ENCODE measurements at places on chromosomes 6 and 20.

GRCh38 chr6:44122801-44123200 lies 4.5 kb downstream of the MRPL14 start:
- DNase-seq = no peak

- DNase-seq = no peak
These were observed 184.4 kb downstream of the HS3ST5 start for GRCh38 chr6:114158411-114158810.

GRCh38 chr6:139472351-139473015 lies 98.0 kb upstream of the CITED2 start:
- DNase-seq = no peak

DNA sequence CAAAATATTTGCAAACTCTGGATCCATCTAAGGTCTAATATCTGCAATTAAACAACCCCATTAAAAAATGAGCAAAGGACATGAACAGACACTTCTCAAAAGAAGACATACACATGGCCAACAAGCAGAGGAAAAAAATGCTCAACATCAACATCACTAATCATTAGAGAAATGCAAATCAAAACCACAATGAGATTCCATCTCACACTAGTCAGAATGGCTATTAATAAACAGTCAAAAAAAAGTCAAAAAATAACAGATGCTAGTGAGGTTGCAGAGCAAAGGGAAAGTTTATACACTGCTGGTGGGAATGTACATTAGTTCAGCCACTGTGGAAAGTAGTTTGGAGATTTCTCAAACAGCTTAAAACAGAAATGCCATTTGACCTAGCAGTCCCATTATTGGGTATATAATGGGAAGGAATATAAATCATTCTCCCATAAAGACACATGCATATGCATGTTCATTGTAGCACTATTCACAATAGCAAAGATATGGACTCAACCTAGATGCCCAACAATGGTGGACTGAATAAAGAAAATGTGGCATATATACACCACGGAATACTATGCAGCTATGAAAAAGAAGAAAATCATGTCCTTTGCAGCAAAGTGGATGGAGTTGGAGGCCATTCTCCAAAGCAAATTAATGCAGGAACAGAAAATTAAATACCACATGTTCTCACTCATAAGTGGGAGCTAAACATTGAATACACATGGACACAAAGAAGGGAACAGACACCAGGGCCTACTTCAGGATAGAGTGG lies 9.1 kb downstream of the ZNFX1 start:
- no peak for DNase-seq

GRCh38 chr6:83536034-83536646 lies 23.8 kb downstream of the PRSS35 start:
- peak; percentile 57 for DNase-seq

DNA sequence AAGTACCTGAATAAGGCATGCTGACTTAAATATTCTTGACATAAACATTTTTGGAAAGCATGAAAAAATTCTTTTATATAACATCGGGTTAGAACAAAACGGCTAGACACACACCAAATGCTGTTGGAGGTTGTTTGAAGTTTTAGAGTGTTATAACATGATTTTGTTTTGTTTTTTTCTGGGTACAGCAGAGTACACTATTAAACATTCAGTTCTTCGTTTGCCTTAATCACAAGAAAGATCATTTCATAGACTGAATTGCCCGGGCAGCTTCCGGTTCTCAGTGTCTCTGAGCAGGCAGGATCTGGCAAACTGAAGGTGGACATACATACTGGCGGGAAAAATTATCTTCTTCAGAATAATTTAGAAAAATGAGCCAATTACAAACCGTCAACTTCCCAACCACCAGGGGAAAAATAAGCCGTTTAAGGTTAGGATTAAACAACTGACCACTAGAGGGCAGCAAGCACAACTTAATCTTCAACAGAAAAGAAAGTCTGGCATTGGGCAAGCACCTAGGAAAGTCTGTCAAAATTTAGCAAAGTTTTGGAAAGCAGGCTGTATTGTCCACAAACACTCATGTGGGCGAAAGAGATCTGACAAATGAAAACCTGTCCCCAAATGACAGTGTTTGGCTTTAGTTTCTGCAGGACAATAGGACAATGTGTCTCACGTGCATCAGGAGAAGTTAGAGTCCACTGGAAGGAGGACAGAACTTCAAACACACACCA lies 15.0 kb downstream of the ZNF217 start:
- peak; percentile 57 for DNase-seq
